ENCODE measurements at places on chromosomes 4 and X.

DNA sequence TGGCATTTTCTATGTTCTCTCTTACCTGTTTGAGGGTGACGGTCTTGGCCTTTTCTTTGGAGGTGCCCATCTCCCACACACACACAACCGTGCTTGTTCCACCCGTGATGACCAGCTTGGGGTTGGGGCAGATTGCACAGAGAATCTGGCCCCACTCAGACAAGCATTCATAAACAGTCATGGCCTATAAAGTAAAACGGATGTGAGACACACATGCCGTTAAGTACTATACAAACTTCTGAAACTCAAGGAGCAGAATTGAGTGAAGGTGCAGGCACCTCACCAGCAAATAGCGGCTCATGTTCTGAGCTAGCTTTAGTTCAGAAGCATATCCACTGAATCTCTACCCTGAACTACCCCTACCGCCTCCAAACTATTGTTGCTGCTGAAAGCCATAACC is 107.6 kb downstream of the CDS1 start:
- no peak for DNase-seq

GRCh38 chrX:132401935-132402334 is 86.9 kb downstream of the MBNL3 start:
- no peak for DNase-seq

DNA sequence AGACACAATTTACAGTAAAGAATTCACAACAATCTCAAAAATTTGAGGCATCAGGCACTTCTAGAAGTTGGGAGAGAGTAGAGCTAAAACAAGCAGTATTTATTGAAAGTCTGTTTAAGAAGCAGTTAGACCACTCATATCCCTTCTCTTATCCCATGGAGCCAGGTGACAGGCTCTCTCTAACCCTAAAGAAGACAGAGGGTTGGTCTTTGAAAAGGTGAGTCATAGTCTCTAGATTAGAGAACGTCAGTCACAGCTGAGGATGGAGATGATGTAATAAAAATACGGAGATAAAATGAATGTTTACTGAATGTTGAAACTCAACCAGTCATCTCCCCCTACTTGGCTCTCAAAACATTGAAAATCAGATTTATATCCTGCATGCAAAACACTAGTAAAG is 223.8 kb downstream of the CHIC2 start:
- no peak for DNase-seq

DNA sequence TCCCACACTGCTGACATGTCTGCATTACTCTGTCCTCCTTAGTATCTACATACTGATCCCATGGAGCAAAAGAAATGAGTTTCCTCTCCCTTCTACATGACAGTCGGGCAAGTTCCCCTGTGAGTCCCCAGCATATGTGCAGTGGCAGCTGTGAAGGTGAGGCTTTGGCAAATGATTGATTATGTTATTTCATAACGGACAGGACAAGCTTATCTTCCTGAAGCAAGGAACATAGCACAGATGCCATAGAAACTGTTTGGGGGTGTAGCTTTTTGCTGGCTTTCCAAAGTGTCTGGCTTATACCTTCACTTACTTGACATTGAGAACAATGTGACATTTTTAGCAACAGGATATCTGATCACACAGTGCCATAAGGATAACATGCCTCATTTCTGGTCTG is 136.8 kb upstream of the PDLIM3 start:
- DNase-seq: no peak

DNA sequence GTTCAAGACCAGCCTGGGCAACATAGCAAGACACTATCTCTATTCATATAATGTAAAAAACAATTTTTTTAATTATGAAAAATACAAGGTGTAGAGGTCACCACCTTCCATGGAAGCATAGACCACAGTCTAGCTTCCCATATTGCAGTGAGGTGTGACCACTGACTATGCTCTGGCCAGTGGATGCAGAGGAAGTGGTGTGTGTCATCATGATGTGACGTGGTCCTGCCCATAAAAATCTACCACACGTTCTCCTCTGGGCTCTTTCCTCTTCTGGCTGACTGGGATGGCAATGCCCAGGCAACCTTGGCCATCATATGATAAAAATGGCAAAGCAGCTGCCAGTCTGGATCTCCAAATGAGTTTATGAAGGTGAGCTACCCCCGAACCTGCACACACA is 65.7 kb downstream of the RBM47 start:
- DNase-seq: no peak

DNA sequence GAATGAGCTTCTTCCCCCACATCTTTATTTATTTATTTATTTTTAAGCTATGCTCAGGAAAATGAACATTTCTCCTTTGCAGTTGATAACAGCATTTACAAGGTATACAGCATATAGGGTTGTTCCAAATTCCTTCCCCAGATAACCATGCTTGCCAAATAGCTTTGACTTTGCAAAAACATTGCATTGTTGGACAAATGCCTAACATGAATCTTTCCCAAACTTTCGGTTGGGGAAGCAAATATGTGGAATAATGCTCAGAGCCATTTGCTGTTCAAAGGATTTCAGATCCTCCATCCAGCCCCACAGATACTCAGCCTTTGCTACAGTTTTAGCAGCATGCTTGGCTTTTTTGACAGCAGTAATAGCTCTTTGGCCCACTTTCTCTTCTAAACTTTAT is 127.2 kb upstream of the AGA start:
- no peak for DNase-seq

DNA sequence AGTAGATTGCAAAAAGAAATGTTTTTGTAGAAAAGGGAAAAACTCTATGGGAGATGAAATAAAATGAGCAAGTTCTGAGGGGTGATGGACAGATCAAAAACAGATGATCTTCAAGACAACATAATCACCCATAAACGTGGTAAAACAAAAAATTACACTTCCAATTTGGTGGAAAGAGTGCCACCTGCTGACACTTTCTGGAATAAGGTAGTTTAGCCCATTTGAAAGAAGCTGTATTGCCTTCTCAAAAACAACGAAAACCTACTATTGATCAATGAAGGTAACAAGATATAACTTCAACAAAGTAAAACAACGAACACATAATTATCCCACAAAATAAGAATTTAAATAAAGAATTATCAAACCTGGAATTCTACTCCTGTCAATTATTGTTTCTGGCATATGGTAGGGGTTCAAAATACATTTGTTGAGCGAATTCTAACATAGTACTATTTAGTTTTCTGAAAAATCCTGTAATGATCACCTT is 2.5 kb downstream of the COQ2 start:
- DNase-seq: peak; percentile 20

DNA sequence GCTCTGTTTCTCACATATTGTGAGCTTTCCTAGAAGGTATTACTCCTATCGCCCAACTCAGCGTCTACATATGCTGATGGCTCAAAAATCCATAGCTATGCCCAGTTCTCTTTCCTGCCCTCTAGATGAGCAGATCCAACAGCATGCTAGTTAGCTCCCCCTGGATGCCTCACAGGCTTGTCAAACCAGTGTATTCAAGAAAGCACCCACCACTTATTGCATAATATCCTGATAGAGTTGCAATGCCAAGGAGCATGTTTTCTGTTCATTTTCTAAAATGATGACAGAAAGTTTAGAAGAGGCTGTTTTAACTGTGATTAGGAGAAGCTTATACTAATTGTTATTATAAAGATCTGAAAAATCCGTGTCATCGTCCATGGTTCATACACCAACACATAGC is 1.9 kb upstream of the PACRGL start:
- DNase-seq: no peak

GRCh38 chrX:50211510-50211909 is 6.9 kb downstream of the CCNB3 start:
- no peak for DNase-seq

DNA sequence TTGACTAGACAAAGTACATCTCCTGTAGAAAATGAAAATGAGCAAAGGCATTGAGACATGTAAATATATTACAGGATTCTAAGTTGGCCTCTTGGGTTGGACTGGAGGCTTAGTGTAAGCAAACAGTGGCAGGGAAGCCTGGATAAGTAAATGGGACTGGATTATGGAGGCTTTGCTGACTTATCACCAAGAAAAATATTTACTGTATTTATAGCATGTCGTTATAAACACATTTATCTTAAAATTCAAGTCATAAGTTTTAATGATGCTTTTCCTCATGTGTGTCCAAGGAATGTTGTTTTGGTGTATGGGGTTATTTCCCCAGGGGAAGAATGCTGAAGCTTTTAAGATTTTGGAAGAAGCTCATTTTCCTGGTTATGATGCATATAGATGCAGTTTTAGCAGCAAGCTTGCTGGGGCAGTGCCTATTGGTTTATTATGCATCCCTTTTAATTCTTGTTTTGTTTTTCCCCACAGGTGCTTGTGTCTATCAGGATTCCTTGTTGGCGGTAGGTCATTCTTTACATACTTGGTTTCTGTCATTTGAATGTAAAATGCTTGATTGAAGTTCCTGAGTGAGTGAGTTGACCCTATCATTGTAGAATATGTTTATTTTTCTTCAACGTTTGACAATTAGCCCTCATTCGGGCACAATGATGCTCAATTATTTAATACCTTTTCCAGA is 8.5 kb downstream of the FRAS1 start:
- peak; percentile 73 for DNase-seq

GRCh38 chr4:6340446-6341015 is 70.9 kb downstream of the WFS1 start:
- DNase-seq: no peak

GRCh38 chr4:1463088-1463926 is 57.1 kb upstream of the NKX1-1 start:
- no peak for DNase-seq

DNA sequence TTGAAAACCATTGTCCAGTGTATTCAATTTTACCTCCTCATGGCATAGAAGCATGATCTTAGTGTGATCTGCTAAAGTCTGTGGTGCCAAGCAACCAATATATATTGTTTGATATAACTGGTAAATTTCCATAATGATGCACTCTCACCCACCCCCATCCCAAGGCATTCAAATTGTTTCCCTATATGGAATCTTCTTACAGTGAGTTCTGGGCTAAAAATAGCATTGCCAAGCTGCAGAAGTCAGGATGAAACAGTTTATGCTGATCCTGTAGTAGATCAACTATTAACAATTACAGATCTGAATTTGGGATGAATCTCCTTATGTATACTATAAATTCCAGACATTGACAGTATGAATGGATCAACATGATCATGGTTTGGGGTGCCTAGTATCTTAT is 20.9 kb downstream of the FGF13 start:
- no peak for DNase-seq

- no peak for DNase-seq
Observed at GRCh38 chr4:79979785-79980437, 93.1 kb downstream of the ANTXR2 start.

- no peak for DNase-seq
Observed at GRCh38 chrX:129461801-129462456, 61.4 kb downstream of the SMARCA1 start.

DNA sequence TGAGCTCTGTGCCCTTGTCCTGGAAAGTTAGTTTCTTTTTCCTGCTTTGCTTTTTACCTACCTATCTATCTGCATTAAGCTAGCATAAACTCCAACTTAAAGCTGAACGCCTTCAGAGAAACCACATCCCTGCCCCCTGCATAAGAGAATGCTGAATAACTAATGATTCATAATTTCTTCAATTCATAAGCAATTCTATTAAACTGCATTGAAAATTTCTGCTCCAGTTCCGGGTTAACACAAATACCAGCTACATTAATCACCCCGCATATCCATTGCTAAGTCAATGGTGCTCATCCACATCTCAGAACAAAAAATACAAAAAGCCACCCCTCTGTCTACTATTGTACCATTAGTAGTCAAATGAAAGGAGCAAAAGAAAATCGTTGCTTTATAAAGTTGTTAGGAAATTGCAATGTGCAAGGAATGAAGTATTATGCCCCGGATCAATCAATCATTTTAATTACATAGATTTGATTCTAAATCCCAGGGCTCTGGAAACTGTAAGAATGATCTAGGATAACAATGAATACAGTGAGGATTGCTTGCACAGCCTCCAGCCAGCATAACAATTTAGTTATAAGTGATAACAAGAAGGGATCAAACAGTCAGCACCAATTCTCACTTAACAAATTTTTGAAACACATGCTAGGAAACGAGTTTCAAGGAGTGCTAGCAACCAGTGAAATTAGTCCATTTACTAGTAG is 106.8 kb downstream of the ELOVL6 start:
- no peak for DNase-seq

GRCh38 chrX:122777766-122778165 is 406.3 kb upstream of the GRIA3 start:
- DNase-seq: no peak

GRCh38 chr4:136412708-136413107 is 1119.6 kb downstream of the PCDH18 start:
- no peak for DNase-seq

- DNase-seq: no peak
Observed at GRCh38 chrX:132714913-132715312, 226.1 kb upstream of the MBNL3 start.

DNA sequence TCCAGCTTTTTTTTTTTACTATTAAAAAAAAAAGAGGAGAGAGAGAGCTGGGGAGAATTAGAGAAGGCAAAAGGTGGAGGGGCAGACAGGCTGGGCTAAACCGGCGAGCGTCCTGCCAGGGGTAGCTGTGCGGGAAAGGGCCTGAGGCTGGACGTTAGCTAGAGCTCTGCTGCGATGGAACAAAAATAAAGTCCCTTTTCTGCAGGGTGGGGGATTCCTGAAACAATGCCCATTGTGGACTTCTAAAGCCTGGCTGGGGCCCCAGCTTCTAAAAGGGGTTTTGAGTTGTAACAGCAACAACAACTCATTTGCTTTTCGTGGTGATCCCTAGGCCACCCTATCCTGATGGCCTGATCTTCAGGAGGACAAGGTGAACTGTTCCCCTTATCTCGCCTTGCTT is 311.7 kb downstream of the FBXW7 start:
- DNase-seq: no peak

- DNase-seq: no peak
Observed at GRCh38 chr4:101417046-101417445, 69.7 kb upstream of the PPP3CA start.

Measured in NCI-H1930 (cell line).